ENCODE measurements at places on chromosomes 6 and 20. TPM values are rescaled to one million over a fixed set of nuclear protein-coding genes. Genes with fewer than 3 reads are reported as not detected.

TINAG gene
- total RNA-seq = not detected

KIFC1 gene
- total RNA-seq = 8.0 TPM

ATXN1 gene
- 24.8 TPM for total RNA-seq

SAMD5 gene
- total RNA-seq = 1.2 TPM

IPCEF1 gene
- 0.09 TPM for total RNA-seq

SLC32A1 gene
- total RNA-seq = not detected

TREM1 gene
- total RNA-seq = not detected

C20orf96 gene
- 3.4 TPM for total RNA-seq

HMGCLL1 gene
- under 0.01 TPM for total RNA-seq

Measured in endothelial cell of coronary artery (primary cell).